ENCODE measurements at places on chromosomes 4 and X.

GRCh38 chr4:121900132-121900983 is 30.1 kb upstream of the BBS7 start:
- no peak for DNase-seq

DNA sequence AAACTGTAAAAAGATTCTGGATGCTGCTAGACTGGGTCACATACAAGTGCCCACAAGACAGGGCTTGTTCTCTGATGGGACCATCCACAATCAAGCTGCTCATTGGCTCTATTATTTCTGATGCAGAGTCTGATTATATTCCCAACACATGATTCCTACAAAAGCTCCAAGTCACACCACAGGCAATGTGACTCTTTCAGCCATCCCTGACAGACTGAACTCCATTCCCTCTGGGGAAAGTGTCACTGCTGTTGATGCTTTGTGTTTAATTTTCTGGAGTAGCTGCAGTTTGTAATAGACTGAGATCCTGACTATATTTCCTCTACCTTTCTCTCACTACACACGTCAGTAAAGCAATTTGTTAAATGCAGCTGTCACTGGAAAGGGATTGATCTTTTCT is 55.4 kb upstream of the BCLAF3 start:
- no peak for DNase-seq

GRCh38 chr4:11409632-11410031 is 19.1 kb downstream of the HS3ST1 start:
- no peak for DNase-seq

DNA sequence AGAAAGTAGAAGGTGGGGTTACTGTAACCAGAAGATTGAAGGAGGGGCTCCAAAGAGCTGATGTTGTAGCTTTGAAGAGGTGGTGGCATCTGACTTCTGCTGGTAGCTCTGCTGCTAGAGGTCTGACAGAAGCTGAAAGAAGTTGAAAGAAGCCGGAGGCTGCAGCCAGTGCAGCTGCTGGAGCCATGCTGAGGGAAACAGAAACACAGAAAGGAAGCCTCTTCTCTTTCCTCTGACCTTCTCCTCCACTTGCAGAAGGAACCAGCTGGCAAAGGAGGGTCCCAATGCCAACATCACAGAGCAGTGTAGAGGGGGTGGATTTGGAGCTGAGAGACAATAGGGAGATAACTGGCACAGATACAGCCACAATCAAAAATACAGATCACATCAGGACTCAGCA is 89.3 kb upstream of the HHIP start:
- DNase-seq, result no peak
